ENCODE measurements at places on chromosomes 16 and 17. TPM values are rescaled to one million over a fixed set of nuclear protein-coding genes. Genes with fewer than 3 reads are reported as not detected.
A peak's percentile ranks its signal among the peaks of the same experiment; 100 is the strongest.

DNA sequence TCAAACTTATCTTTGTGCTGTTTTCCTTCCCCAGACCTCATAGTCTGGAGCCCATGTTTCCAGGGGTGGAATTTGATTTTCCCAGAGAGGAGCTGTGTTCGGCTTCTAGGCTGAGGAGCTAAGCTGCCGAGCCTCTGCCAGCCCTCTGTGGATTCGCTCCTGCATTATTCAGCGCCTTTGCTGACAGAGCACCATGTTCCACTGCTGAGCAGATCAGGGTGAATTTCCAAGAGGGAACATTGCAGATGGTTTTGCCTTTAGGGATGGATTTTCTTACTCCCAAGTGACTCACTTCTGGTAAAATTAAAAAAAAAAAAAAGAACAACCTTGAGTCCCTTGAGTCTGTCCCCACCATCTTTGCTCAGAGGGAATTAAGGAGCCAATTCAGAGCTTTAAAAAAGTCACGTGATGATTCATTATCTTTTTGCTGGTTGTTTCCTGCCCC is 229.5 kb downstream of the PRKCA start:
- DNase-seq = no peak

DNA sequence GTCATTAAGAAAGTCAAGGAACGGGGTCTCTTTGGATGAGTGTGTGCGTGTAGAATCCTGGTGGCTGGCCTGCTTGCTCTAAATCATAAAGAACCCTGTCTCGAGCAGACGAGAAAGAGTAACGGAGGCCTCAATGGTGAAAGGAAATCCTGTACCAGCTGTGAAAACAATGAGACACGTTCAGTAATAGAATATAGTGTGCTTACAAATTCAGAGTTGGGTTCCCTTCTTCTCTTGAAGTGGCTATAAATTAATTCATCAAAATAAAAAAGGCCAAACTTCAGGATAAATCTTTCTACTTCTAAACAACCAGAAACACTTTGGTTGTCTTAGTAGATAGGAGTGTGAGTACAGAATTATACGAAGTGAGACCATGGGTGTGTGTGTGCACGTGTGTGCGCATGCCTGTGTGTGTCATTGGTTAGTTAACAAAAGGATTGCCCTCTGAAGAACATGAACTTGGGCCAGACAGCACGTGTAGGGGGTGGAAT is 48.5 kb downstream of the WWOX start:
- no peak for DNase-seq

- DNase-seq = no peak
Observed at GRCh38 chr16:87231911-87232310, 85.3 kb downstream of the C16orf95 start.

DNA sequence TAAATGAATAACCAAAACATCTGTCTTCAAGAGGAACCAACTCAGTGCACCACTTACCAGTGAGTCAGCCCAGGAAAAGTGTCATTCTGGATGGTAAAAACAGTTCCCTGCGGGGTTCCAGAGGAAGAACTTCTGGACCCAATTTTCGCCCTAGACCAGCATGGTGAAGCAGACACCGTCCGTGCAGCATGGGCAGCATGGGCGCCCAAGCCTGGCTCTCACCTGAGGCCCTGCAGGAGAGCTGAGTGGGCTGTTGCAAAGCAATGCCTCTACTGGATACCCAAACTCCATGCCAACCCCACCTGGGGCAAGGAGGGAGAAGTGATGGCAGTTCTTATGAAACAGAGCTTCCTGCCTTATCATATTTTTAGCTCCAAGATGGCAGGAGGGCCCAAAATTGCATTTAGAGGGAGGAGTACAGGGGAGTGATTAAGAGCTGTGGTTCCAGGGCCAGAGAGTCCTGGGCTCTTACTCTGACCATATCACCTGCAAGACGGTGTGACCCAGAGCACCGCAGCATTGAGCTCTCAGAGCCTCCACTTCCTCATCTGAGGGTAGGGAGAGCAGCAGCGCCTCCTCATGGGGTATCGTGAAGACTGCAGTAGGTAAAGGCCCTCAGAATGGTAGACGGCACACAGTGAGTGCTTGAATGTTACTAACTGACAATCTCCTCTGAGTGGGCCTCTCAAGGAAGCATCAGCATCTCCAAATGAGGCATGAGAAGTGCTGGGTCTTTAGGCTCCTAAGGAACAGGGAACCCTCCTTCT is 16.6 kb upstream of the INPP5K start:
- peak; percentile 75 for DNase-seq

The ZNF263 gene
- 24.9 TPM for total RNA-seq

The AOC3 gene
- total RNA-seq = 6.2 TPM

The CDK5R1 gene
- 9.2 TPM for total RNA-seq

The MPP3 gene
- 10.3 TPM for total RNA-seq

The AURKB gene
- total RNA-seq = 180 TPM

The SOCS1 gene
- total RNA-seq = 62.5 TPM

The SULT1A3 gene
- 7.1 TPM for total RNA-seq

The HNF1B gene
- total RNA-seq = 0.26 TPM

The TMEM235 gene
- total RNA-seq = 0.24 TPM

Data from WTC11 (cell line).